ENCODE measurements at places on chromosomes 6 and 20.

DNA sequence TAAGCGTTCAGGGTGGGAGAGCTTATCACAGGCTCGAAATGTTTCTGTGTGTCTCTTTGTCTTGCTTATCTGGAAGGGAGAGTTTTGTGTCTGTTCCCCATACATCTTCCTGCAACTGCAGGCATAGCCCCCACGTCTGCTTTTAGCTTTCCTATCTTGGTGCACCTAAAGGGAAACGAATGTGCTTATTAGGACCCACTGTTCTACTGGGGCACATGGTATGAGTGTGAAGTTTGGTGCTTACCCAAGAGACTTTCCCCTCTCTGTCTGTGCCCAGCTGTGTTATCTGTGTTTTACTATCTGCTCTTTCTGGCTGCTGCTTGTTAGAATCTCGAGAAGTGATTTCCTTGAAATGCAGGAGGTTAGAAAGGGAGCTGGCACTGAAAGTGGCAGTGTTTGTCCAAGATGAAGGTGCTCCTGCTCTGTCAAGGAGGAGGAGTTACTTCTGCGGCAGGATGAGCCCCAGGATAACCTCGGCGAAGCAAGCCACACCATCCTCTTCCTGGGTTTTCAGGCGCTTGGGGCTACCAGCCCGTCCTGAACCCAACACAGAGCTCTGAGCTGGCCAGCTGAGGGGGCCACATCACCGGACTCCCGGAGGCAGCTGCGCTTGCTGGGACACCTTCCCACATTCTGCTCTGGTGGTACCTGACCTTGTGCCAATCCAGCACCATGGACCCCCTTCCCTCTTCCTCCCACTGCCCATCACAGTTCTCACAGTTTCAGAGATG lies 23.4 kb downstream of the DYNLT1 start:
- H3K36me3 ChIP-seq = peaks cover 46% of the 10 kb centered on the region
- H3K27me3 ChIP-seq = no peaks in the 10 kb centered on the region
- H3K4me1 ChIP-seq = no peaks in the 10 kb centered on the region
- DNase-seq = no peak
- no peak overlapping the region for H3K4me3 ChIP-seq
- peak overlapping the region; percentile 31 for H3K27ac ChIP-seq

DNA sequence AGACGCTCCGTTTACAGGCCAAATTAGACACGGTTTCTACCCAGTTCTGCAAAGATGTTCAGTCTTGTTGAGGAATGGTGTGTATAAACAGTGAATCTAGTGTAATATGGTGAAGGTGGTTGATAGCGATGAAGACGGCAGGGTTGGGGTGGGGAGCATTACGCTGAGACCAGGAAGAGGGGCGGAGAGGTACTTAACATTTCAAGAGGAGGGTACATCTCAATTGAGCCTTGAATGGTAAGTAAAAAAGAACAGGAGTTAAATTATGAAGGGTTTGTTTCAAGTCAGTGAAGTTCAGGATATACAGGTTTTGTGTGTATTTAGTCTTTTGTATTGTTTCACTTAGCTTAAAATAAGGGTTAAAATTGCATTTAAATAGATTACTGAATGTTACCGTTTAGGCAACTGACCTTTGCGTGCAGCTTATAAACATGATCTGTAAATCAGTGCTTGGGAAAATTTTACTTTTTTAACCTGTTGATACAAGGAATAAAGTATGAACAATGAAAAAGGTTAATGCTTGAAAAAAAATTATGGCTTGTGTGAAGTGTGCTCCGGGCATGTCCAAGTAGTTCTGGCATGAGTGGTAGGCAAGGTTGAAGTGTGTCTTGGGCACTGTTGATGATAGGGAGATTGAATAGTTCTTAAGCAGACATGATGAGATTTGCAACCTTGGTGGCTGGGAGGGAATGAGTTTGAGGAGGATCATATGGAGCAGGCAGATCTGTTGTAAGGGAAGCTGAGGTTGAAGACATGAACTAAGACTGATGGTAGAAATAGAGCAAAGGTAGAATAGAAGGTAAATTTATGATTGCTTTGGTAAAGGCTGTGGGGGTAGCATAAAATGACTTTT lies 842 bp downstream of the POLR1C start:
- no peak overlapping the region for H3K27ac ChIP-seq
- peaks cover 15% of the 10 kb centered on the region for H3K4me1 ChIP-seq
- no peak overlapping the region for H3K4me3 ChIP-seq
- H3K36me3 ChIP-seq = peaks cover 6% of the 10 kb centered on the region
- H3K27me3 ChIP-seq = no peaks in the 10 kb centered on the region

DNA sequence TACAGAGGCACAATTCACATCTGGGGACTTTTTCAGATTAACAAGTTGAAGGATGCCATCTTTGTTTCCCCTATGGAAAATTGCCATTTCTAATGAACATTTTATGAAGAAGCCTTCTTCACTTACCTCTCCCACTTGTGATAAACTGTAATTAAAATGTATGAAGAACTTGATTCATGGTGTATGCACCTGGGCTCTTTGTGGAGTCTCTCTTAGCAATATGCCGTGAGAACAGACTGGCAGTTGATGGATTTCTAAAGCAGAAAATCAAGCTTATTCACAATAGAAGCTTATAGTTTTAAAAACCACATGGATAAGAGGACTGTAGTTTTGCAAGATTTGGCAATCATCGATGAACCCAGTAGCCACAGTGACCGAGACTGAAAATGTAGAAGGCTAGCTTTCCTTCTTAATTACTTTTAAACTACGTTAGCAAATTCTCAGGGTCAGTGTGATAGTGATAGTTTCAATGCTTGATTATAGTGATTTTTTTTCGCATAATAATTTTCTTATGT lies 270.6 kb downstream of the PRL start:
- H3K36me3 ChIP-seq = peaks cover 8% of the 10 kb centered on the region
- DNase-seq = no peak
- H3K27ac ChIP-seq = peak overlapping the region; percentile 23
- no peaks in the 10 kb centered on the region for H3K27me3 ChIP-seq
- peak overlapping the region; percentile 56 for H3K4me3 ChIP-seq

GRCh38 chr20:58868795-58869194 lies 16.3 kb downstream of the GNAS start:
- no peaks in the 10 kb centered on the region for H3K36me3 ChIP-seq
- peak; percentile 36 for DNase-seq
- H3K4me1 ChIP-seq = peaks cover 11% of the 10 kb centered on the region
- no peak overlapping the region for H3K4me3 ChIP-seq
- peak overlapping the region; percentile 77 for H3K27ac ChIP-seq

DNA sequence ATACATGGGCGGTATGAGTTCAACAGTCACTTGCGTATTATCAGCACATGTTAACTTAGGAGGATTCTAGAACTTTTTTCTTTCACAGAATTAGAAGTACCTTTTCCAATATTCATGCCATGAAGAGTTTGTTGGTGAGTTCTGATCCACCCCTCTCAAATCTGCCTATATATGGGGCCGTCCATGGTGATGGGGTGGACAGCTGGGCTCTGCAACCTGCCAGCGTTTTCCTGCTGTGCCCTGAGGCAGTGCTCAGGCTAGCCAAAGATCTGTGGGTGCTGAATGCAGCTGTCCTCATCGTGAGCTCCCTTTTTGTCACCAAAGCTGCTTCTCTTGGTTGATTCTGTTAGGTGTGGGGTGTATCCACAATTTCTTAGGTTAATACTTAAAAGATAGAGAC lies 88.7 kb downstream of the THBS2 start:
- H3K27ac ChIP-seq = no peak overlapping the region
- H3K36me3 ChIP-seq = no peaks in the 10 kb centered on the region
- no peak for DNase-seq
- H3K27me3 ChIP-seq = no peaks in the 10 kb centered on the region
- H3K4me1 ChIP-seq = no peaks in the 10 kb centered on the region

- H3K27me3 ChIP-seq = peaks cover 17% of the 10 kb centered on the region
- no peak overlapping the region for H3K4me3 ChIP-seq
- no peak for DNase-seq
- no peaks in the 10 kb centered on the region for H3K4me1 ChIP-seq
- no peak overlapping the region for H3K27ac ChIP-seq
These were observed 13.7 kb upstream of the SIRPB1 start for GRCh38 chr20:1633535-1633934.

GRCh38 chr6:72588155-72588554 lies 33.7 kb upstream of the KCNQ5 start:
- H3K4me3 ChIP-seq = no peak overlapping the region
- H3K36me3 ChIP-seq = no peaks in the 10 kb centered on the region
- no peaks in the 10 kb centered on the region for H3K4me1 ChIP-seq
- DNase-seq = no peak
